GM12891 (cell line): ENCODE measurements at places on chromosomes 11 and 22.

DNA sequence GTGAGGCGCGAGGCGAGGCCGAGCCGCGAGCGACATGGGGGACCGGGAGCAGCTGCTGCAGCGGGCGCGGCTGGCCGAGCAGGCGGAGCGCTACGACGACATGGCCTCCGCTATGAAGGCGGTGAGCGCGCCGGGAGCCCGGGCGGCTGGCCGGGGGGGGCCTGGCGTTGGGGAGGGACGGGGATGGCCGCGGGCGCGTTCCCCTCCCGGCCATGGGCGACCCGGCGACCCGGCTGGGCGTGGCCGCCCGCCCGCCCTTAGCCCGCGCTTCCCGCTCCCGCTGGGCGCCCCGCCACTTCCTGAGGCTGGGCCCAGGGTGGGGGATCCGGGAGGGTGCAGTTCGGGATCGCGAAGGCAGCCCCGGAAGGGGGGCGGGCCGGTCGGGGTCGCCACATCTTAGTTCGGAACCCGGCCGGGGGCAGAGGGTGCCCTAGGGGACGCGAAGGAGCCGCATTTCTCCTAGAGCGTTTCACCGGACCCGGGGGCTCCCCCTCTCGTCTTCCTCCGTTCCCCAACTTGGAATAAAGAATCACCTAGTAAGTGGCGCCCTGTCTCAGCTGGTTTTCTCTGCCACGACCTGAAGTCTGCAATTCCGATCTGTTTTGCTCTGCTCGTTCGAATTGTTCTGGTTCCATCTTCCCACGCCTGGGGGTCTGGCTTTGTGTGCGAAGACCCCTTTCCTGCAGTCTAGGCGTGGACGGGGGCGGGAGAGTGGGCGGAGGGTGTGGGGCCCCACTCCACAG is 536 bp downstream of the YWHAH start:
- peak; percentile 37 for DNase-seq

DNA sequence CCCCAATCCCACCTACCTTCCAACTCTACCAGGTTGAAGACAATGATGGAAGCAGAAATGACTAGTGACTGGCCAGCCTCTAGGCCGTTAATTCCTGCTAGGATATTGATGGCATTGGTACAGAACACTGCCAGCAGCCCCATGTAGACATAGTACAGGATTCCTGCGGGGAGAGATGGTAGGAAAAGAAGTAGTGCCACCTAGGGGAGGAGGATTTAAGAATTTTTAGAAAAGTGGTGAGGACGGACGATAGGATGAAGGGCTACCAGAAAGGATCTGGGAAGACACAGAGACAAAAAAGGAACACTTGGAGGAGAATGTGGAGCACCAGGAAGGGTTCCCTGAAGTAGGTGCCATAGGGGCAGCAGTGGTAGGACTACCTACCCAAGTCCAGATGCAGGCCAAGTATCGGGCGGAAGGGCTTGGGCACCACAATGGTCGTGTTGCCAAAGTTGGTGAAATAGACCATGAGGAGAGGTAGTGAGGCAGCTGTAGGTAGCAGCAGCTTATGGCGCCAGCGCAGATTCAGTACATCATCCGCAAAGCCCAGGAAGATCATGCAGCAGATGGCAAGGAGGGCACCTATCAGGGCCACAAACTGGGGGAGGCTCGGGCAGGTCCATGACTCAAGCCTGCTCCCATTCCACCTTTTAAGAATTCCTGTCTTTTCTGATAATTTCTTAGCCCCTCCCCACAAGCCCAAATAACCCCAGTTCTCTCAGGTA is 1.2 kb downstream of the DPAGT1 start:
- DNase-seq: no peak

DNA sequence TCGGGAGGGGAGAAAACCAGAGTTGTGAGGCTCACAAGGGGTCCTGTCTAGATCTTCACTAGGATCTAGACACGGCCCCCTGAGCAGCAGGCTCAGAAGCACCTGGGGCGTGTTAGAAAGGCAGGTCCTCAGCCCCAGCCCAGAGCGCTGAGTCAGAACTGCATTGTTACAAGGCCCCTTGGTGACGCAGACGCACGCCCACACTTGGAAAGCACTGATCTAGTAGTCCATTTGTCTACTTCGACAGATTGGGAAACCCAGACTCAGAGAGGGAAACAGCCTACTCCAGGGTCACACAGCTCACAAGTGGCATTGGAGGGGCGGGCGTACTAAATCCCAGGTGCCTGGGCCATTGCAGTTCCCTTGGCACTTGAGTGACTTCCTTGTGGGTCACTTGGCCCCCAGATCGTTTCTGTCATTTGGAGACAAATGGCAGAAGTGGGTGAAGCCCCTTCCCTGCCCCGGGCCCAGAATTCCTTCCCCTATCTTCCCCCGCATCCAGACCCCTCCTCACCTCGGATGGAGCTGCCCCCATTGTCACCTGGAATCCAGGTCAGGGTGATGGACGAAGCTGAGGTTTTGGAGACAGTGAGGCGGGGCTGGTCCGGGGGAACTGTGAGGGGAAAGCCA is 110.8 kb downstream of the CEP164 start:
- DNase-seq: no peak

- DNase-seq: no peak
These were observed 20.1 kb upstream of the KDM2A start for GRCh38 chr11:67098799-67099429.

- DNase-seq: no peak
These were observed 23.0 kb upstream of the ZC3H12C start for GRCh38 chr11:110070176-110070575.

DNA sequence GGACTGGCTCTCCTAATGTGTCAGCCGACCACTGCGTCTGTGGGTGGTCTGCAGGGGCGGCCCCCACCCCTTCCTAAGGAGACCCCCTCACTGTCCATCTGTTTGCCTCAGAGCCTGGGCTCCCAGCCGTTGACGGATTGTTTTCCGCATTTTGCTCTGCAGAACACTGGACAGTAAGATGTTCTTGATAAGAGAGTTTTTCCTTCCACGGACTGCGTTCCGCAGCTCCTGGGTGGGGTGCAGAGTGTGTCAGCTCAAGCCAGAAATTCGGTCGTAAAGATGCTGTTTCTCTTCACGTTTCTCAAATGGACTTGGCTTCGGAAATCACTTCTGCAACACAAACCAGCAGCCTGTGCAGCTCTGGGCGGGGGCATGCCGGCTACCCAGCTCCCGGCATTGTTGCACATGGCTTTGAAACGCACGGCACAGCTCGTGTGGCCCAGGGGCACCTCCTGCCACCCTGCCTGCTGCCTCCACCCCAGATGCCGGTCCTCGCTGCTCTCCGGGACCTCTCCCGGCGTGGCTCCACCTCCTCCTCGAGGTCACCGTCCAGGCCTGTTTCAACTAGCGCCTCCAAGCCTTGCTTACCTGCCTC is 2.9 kb upstream of the MRGPRG start:
- DNase-seq: no peak

- DNase-seq: no peak
These were observed at the start of gene FLRT1 for GRCh38 chr11:64035576-64035975. Gene FLRT1 (plus strand): TSS chr11:64035931. CDS start chr11:64116268, 80,337 bp downstream.

DNA sequence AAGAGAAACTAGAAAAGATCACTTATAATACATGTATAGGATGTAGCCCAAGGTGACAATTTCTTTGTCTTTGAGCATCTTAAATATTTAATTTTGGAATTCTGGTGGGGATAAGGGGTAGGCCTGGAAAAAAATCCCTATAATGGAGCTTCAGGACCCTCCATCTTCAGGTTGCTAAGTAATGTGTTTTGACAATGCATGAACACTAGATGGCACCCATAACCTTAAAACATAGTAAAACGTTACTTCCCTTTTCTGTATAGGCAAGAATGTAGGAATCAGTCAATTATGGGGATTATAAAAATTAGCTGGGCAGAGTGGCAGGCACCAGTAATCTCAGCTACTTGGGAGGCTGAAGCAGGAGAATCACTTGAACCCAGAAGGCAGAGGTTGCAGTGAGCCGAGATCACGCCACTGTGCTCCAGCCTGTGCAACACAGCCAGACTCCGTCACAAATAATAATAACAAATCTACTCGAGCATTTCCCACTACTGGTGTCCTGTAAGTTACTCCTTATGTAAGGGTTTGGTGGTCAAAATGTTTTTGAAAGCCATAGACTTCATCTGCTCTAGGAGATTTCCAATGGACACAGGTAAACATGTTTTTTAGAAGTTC is 541.9 kb upstream of the CCDC90B start:
- no peak for DNase-seq

DNA sequence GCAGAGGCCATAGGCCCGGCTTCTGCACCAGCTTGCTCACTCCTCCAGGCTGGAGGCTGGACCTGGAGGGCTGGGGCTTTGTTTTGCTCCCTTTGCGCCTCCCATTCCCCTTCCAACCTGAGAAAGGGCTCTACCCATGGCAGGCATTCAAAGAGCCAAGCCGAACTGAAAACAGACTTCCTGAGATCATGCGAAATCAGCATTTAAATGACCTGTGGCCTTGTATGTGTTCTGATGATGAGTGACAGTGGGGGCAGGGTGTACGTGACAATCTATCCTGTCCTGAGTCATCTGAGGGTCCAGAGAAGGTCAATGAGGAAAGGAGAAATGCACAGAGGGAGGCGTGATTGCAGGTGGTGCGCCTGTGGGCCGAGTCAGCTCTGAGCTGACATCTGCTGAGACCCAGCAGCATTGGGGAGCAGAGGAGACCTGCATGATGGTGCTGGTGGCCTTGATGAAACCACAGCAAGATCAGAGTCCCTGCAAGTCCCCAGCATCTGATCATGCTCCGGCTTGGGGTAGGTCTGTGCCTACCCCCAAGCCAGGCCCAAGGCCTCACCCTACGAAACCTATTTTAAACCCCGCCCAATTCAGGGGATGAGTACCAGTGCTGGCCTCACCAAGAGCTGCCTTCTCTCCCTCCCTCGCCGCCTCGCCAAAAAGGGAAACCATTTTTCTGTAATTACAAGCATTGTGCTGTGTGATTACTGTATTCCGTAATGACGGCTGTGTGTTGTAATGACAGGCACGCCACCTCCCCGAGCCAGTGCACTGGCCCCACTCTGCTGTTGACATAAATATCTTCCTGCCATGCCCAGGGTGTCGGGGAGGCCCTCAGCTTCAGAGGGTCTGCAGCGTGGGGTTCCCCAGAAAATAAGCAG is 95.2 kb upstream of the ANO1 start:
- no peak for DNase-seq

DNA sequence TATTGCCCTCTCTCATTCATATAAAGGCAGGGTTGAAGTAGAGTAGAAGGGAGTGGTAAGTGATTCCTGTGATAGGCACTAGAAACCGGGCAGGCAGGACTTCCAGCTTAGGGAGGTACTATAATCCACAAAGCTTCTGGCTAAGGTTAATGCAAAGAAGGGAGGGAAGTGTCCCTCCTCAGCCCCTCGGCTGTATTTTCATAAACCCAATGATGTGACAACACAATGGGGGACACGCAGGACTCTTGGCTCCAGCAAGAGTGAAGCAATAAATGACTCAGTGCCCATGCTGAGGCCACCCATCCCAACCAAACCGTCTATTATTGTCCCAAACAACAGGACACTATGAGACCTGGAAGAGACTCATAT is 90.7 kb downstream of the ETS1 start:
- DNase-seq: no peak

DNA sequence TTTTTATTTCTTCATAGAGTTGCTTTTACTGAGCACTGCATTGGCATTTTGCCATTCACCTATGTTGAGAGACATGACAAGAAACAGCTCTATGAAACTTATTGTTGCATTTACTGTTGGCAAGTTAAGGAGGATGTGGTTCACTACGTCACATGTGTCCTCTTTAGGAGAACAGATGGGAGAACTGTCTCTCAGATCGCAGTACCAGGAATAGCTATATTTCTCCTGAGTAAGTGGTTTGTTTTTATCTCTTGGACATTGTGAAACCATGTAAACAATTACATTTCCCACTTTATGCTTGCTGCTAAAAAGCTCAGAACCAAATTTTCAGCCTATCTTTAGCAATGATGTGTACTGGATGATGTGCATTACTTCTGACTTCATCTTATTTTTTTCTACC is 34.8 kb upstream of the PSMA1 start:
- DNase-seq: no peak

GRCh38 chr22:23274146-23274526 is 93.8 kb downstream of the BCR start:
- no peak for DNase-seq

DNA sequence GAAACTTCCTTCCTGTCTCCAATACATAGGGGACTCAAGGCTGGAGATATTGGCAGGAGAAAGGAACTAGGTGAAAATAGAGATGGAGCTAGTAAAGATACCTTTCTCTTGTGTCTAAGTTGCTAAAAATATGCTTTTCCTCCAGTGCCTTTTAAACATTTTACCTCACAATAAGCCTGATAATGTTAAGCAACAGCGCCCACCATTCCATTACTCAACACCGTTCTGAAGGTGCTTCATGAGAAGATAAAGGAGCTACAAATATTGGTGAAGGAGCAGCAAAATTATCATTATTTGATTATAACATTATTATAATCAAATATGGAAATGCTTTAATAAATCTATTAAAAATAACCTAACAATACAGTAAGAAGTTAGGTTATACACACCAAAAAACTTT is 83.6 kb upstream of the BARX2 start:
- DNase-seq: no peak

DNA sequence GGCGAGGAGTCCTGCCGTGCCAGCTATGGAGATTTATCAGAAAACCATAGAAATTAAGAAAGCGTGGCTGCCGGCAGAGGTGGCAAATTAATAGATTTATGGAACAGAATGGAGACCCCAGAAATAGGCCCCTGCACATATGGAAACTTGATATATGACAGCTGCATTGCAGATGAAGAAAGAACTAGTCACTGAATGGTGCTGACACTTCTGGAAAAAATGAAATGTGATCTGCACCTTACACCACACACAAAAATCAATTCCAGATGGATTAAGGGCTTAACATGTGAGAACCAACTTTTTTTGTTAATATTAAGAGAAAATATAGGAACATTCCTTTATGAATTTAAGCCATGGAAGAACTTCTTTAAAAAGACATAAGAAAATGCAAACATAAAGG is 40.3 kb upstream of the TSKU start:
- no peak for DNase-seq

GRCh38 chr11:35650467-35650866 is 12.1 kb upstream of the TRIM44 start:
- DNase-seq: no peak

- DNase-seq: no peak
These were observed 507.6 kb downstream of the INSC start for GRCh38 chr11:15622231-15622890.

- no peak for DNase-seq
These were observed 123.6 kb downstream of the SLC1A2 start for GRCh38 chr11:35295751-35296150.

GRCh38 chr11:10742460-10743208 is 8.4 kb upstream of the CTR9 start:
- DNase-seq: no peak

- no peak for DNase-seq
These were observed 67.7 kb downstream of the ST3GAL4 start for GRCh38 chr11:126423154-126423553.

DNA sequence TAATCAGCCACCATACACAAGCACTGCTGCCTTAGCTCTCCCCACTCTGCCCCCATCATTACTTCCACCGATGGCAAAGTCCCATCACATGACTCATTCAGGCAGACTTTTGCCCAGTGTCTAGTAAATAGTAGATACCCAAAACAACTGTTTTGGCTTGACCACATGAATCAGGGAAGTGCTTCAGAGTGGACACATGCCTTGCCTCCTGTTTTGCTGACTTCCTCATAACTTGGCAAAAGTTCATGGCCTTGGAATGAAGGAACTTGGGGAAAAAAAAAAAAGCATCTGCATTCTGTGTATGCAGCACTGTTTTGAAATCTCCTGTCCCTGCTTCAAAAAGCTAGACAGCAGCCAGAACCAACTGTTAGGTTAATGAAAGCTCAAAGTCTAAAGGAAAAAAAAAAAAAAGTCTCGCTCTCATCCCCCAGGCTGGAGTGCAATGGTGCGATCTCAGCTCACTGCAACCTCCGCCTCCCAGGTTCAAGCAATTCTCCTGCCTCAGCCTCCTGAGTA is 335.3 kb downstream of the FAM181B start:
- no peak for DNase-seq

- no peak for DNase-seq
These were observed 3.5 kb upstream of the EEF1G start for GRCh38 chr11:62577046-62577714.
